T-helper 2 cell (primary cell): ENCODE measurements at places on chromosomes 12 and 14.

DNA sequence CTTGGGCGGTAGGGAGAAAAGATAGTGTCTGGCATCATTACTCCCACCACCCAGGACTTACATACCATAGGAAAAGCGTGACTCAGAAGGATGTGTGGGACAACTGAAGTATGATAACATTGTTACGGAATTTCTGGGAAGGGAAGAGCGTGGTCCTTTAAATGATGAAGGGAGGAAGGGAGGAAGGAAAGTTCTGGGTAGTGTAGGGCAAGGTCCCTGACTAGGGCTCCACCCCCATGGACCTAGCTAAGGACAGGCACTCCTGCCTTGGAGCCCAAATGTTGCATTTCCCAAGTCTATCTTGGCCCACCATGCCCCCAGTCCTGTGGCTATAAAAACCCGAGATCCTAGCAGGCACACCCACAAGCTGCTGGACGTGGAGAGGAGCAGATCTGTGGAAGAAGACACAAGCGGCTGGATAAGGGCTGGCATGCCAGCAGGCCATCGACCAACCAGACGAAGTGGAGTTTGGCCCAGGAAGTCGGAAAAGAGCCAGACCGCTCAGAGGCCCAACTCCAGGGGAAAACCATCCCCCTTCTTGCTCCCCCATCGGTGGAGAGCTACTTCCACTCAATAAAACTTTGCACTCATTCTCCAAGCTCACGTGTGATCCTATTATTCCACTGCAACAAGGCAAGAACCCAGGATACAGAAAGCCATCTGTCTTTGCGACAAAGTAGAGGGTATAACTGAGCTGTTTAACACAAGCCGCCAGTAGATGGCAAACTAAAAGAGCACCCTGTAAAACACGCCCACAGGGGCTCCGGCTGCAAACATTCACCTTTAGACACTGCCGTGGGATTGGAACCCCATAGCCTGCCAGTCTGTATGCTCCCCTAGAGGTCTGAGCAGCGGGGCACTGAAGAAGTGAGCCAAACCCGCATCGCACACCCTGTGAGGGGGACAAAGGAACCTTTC, 23.0 kb upstream of the RAB21 start:
- DNase-seq, result no peak

DNA sequence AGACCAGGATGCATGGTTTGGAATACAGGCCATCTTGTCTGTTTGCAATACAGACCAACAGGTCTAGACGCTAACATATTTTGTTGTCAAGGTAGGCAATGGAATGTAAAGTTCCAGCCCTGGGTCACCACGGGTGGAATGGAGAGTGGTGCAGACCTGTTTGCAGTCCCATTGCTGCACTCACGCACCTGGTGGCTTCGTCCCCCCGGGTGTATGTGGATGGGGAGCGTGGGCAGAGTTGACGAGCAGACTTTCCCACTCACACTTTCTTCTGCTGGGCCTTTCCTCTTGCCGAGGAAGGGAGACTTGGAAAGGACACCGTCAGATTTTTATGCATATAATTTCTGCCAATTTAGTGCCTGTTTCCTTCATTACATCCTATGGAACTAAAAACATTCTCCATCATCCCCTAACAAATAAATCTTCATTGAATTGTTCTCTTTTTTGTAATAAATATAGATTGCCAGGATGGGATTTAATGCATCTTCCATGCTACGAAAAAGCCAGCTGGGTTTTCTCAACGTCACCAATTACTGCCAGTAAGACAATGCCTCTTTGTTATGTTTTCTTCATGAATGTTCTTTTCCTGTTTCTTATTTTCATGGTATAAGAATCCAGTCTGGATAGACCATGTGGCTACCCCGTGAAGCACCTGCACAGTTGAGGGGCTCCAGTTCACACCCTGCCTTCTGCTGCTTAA, 15.2 kb downstream of the DCAF4 start:
- DNase-seq, result no peak

DNA sequence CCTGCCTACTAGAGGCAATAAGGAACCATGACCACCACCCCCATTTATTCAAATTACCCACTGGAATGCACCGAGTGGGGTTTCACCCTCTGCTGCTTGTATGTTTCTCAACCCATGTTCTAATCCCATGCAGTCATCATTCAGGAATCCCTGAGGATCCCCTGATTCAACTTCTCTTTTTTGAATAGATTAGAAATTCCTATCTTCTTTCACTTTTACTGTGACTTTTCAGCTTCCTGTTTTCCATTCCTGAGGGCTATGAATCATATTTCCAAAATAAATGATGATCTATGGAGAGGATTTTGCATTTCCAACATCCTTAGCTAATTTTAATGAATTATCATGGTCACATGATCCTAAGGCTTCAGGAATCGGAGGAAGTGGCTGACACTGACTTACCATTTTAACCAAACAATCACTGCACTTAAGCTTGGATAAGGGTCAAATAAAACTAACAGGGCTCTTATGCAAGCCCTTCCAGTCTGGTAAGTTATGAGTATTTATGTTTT, 19.4 kb upstream of the P2RX4 start:
- DNase-seq, result no peak

DNA sequence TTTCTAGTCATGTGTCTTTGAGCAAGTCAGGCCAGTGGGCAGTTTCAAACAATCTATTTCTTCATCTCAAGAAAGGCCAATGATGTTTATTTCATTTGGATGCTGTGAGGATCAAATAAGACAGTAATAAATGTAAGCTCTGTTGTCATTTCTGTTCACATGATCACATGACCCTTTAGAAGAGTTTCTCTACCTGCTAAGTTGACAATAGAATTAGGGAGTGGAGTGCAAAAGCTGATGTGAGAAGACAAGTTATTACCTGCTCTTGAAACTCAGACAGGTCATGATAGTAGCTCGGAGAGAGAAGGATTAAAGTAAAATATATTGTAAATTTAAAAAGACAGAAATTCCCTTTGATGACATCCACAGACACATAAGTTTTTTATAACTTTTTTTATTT, 37.3 kb upstream of the DCN start:
- no peak for DNase-seq

GRCh38 chr12:53365245-53365904, 14.6 kb upstream of the SP1 start:
- no peak for DNase-seq

DNA sequence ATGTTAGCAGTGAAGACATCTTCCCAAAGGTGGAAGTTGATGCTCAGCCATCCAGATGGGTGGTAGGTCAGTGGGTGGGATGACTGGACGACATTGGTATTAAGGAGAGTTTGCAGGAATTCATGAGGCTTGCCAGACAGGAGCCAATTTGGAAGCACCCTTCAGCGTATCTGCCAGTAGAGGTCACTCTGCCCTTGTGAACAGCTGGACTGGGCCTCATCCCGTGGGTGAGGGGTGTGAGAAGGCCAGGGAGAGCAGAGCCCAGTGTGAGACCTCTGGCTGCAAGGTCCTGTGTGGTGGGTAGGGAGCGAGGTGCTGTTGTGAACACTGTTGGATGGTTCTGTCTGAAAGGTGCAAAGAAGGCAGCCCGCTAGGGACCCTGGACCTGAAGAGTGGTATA, 37.7 kb downstream of the SLC5A8 start:
- DNase-seq, result no peak

DNA sequence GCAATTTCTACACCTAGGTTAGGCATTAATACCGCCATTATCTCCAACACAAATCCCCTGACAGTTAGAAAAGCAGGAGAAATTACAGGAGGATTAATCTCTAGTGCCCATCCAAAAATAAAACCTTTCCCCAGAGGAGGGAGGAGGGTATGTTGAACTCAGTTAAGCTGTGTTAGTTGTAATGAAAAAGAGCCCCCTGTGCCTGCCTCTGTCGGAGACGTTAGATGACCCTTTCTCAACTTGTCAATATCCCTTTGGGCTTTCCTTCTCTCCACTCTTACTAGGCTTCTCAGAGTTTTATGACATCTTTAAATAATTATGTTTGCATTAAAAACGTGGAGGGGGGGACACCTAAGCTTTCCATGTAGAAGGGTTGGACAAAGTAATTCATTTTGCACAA, 278.2 kb downstream of the PDZRN4 start:
- no peak for DNase-seq

DNA sequence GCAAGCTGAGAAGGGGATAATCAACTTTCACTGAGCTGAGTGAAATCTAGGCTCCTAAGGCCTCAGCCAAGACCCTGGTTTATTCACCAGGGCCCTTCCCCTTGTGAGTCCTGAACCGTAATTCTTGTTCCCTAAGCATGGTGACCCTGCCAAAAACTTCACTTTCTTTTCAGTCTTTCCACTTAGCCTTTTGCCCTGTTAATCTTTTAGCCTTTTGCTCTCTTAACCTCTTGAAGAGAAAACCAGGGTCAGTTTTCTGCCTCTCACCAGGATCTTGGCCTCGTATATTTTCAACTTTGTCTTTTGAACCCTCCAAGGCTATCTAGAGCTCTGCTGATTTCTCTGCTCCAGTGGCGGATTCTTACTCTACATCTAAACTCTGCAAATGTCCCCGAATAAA, 191.0 kb downstream of the PELI2 start:
- no peak for DNase-seq

DNA sequence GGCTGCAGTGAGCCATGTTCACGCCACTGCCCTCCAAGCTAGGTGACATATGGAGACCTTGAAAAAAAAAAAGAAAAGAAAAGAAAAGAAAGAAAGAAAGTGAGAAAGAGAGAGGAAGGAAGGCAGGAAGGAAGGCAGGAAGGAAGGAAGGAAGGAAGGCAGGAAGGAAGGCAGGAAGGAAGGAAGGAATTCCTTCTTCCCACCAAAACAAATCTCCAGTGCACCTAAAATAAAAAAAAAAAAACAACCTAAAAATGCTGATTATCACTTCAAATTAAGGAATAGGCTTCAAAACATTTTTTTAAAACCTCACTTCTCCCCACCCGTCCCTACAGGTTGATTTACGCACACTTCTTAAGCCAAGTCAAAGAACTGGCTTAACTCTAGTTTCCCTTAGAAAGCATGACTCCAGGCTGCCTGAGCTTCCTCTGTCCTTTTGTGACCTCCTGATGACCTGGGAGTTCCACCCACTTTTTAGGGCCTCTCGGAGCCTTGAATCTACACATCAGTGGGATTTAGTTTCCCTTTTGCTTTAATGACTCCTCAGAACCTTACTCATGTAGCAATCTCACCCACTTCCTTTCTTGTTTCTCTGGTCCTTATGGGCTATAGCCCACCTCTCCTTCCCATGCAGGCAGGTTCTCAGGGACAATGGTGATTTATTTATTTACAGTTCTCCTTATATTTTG, 18.6 kb downstream of the DUSP6 start:
- no peak for DNase-seq

DNA sequence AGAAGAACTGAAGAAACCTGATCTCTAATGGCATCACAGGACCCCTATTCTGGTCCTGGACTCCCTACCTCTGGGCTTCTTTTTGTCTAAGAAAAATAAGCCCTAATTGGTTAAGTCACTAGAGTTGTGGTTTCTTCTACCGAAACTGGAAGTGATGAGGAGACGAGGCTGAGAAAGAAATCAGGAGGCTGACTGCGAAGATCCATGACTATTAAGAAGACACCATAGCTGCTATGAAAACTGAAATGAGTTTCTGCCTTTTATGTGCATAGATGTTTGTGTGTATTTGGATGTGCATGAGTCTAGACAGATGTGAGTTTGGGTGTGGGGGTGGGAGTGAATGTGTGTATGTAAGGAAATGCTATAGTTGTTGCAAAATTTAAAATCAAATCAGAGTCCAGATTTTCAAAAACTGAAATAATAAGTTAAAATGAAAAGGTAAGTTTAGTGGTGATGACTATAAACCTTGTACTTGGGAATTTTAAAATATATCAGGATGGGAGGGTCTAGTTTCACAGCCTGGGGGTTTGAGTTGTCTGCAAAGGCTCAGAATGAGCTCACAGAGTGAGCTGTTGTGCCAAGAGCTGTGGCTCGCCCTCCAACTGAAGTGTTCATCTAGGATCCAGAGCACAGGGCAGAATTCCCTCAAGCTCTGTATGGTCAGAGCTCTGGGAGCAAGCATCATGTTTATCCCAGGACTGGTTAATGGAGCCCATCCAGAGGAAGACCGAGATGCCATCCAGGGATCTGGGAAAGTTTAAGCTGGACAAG, 94.9 kb downstream of the VCPKMT start:
- peak; percentile 82 for DNase-seq

- no peak for DNase-seq
Observed at GRCh38 chr12:111409780-111410430, 4.2 kb downstream of the SH2B3 start.

DNA sequence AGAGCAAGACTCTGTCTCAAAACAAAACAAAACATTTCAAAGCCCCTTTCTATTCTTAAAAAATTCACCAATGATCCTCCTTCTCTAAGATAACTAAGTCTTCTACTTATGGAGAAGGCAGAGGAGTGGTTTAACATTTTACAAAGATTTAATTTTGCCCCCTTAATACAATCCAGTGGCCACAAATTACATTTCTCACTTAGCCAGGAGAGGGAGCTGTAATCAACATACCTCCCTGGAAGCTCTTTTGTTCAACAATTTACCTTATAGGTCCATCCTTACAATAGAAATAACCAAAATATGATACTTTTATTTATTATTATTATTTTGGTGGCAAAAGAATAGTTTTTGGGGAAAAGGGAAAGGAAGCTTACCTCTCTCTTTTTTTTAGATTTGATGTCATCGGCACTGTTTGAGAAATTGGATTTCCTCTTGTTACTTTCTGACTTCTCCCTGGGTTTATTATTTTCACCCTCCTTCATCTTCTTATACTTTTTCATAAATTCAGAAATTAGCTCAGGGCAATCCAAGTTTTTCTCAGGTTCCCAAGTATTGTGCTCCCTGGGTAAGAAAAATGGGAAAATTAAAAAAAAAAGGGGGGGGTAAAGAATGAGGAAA, 28.1 kb downstream of the CBX5 start:
- peak; percentile 19 for DNase-seq

GRCh38 chr12:131724534-131724933, 13.6 kb downstream of the SFSWAP start:
- no peak for DNase-seq

DNA sequence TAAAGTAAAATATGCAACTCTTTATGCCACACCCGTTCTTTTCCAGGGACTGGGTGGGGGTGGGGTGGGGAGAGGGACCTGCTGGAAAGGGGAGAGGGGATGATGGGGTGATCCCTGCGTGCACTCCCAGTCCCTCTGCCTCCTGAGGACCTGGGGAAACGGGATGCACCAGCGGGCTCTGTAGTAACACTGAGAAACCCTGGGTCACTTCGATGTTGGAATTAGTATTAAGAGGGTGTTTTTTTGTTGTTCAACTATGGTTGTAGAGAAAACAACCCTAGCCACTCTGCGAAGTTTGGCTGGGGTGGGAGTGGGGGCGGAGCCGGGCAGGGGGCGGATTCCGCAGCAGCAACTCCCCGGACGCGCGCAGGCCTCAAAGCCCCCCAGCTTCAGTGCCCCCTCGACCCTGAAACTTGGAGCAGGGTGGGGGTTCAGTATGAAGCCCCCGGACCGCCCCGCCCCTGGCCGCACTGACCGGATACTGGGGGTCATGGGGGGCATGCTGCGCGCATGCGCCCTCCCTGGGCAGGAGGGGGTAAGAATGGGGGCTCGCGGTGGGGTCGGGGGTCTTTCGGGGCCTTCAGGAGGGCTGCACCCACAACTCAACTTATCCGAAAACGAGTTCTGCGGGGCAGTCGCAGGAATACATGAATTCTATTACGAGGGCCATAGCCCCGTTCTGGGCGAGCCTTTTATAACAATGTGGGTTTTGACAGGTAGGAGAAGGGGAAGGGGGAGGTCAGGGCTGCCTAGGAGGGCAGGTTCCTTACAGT, 1.3 kb upstream of the ARHGEF25 start:
- no peak for DNase-seq
